Kidney glomerular epithelial cell (primary cell): ENCODE measurements at places on chromosomes 5 and 9.
A peak's percentile ranks its signal among the peaks of the same experiment; 100 is the strongest.

DNA sequence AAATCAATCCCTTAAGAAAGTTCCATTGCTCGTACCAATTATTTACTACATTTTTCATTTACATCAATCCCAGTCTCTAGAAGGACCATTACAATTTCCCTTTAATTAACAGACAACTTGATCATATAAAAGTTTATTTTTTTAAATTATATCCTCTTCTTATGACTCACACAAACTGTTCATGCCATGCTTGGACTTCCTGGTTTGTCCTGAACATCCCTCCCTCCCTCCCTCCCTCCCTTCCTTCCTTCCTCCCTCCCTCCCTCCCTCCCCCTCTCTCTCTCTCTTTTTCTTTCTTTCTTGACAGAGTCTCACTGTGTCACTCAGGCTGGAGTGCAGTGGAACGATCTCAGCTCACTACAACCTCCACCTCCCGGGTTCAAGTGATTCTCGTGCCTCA is 11.6 kb upstream of the CLTB start:
- DNase-seq = no peak

GRCh38 chr5:16894236-16895057 is 41.6 kb downstream of the MYO10 start:
- DNase-seq = peak; percentile 21

GRCh38 chr9:134600371-134600770 is 41.2 kb upstream of the COL5A1 start:
- no peak for DNase-seq

DNA sequence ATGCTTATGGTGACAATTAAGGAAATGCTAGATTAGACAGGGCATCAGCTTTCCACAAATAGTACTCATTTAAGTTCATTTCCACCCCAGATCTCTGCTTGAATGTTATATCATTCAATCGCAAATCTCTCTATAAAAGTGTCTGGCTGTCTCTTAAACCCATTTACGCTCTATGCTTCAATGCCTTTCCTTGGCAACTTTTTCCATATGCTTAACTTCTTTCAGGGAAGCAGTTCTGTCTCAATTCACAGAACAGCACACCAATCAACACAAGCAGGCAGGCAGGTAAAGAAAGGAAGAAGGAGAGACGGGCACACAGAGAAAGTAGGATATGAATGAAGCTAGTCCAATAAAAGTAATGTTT is 243.1 kb downstream of the DENND1A start:
- DNase-seq = no peak
